ENCODE measurements at places on chromosomes 3 and 15.
A peak's percentile ranks its signal among the peaks of the same experiment; 100 is the strongest.

GRCh38 chr3:171460725-171461524 lies 720 bp upstream of the TNIK start:
- DNase-seq = no peak

GRCh38 chr3:5009506-5010109 lies 30.4 kb downstream of the BHLHE40 start:
- no peak for DNase-seq

DNA sequence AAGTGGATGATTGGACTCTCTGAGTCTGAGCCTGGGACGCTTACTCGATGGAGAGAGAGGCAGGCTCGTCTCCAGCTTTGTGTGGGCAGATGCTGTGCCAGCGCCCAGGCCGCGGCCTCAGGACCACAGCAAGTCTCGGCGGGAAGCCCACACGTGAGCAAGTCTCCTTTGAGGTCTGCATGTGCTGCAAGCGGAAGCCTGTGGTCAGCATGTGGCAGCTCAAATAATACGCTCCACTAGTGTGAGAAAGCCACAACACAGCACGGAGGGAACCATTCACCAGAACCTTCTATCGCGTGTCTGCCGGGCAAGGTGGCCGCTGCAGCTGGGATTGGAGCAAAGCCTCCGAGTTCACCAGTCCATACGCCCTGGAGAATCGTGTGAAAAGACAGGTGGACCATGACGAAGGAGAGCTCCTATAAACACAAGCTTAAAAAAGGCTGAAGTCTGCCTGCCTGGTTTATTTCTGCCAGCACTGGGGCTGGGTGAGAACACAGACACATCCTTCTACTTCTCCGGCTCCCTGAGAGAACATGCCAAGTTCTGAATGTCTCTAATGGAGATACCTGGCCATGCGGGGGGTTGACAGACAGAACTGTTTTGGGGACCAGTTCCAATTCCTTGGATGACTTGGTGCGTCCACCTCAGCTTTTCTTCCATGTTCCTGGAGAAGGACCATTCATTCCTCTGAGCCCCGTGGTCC lies 82.0 kb upstream of the LRIG1 start:
- DNase-seq = peak; percentile 2

GRCh38 chr3:124076235-124076634 lies 84.3 kb upstream of the ROPN1 start:
- no peak for DNase-seq

GRCh38 chr3:158471639-158472294 lies 99.2 kb upstream of the MLF1 start:
- DNase-seq = no peak

DNA sequence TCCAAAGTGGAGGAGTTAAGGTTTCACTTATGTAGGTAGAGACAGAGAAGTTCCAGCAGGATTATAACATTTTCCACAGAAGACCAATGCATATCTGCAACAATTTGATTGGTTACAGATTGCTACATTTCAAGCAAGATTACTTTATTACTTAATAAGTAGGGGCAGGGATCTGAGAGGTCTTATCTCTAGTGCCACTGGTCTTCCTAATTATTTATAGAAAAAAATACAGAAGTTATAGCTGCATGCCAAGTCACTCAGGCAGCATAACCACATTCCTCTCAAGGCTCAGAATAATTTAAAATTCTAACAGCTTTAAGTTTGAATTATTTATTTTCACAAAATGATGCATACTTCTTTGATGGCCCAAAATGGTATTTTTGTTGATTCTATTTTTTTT lies 30.5 kb downstream of the RAD54L2 start:
- no peak for DNase-seq

DNA sequence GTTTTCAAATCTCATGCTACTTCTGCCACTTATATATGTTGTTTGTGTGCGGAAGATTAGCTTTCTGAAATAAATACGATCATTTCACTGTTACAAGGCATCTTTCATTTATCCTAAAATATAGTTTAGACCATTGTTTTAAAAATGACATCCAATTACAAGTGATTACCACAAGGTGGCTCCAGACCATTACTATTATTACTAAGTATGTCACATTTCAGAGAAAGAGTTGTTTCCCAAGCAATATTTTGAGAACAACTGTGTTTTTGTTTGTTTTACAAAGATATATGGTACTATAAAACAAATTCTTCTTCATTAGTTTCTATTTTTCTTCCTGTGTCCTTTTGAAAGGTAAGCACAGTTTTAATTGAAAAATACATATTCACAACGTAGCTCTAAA lies 136.0 kb upstream of the RAP2B start:
- no peak for DNase-seq

- no peak for DNase-seq
Observed at GRCh38 chr15:93252780-93253179, 163.8 kb upstream of the RGMA start.

DNA sequence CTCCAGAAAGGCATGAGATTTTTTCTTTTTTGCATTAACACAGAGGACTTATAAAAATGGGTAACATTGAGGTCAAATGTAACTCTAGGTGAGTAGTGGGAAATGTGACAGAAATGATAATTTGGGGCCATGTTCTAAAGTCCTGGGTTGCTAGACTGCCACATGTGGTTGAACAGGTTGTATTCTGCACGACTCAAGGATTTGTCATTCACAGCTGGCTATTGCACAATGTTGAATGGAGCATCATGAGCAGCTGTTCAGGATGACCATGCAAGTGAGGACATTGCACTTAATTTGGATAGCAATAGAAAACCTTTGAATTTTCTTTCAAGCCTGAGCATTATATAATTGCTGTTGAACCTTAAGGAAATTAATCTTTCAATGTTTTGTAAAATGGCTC lies 396.6 kb downstream of the NAALADL2 start:
- no peak for DNase-seq

DNA sequence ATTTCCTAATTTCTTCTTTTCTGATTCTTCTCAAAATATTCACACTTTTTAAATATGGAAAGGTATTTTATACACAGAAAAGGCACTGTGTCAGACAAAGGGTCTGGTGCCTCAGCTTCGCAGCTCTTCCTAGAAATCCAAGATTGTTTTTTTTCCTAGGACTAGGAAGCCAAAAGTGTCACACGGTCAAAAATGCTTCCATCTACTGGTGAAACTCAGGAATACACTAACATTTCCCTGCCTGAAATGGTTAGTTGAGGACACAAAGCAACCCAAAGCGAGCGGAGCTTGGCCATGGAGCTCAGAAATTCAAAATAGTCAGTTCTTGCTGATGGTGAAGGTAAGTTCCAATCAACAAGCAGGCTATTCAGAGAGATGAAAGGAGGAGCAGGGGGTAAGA lies 426.5 kb upstream of the RASGRP1 start:
- DNase-seq = no peak

DNA sequence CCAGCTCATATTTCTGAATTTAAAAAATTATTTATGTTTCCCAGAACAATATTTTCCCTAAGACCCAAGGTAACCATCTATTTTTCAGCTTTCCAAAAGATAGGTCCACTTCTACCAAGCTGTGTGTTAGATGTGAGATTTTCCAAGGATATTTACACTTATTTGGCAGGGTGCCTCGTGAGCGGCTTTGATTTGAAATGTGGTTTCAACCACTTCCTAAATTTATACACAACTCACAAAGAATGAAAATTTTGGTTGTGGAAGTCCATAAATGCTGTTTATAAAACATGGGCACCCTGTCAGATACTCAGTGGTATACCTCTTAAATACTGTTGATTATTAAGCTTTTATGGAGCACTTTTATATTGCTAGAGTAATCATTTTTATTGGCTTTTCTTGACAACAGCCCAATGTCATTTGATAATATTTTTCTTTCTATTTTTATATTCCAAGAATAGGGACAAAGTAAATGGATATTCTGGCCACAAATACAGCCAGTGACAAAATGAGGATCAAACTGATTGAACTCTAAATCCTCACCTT lies 57.6 kb downstream of the GAP43 start:
- DNase-seq = no peak

DNA sequence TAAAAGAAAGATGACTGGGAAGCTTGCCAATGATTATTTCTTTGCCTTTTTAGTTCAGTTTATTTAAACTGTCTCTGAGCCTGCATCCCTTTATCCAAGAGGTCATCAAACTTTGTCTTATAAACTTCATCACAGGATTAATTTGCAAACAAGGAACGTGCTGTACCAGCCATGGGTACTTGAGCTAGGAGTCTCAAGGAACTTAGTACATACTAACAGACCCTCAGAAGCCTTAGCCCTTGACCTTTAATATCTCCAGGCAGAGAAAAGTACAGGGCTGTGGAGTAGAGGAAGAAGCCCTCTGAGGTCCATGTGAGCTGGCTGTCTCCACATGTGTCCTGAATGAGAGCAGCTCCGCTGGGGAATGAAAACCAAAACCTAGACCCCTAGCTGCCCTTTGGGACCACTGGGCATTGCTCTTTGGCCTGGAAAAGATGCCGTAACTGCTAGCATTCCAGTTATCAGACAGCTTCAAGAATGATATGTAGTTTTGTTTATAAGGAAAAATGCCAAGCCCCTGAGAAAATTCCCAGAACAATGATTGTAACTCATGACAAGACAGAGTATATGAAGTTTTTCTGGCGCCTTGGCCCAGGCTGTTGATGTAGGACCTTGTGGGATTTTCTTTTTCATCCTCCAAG lies 92.1 kb downstream of the ASB7 start:
- no peak for DNase-seq

- DNase-seq = no peak
Observed at GRCh38 chr15:99404454-99404853, 153.2 kb downstream of the LRRC28 start.

DNA sequence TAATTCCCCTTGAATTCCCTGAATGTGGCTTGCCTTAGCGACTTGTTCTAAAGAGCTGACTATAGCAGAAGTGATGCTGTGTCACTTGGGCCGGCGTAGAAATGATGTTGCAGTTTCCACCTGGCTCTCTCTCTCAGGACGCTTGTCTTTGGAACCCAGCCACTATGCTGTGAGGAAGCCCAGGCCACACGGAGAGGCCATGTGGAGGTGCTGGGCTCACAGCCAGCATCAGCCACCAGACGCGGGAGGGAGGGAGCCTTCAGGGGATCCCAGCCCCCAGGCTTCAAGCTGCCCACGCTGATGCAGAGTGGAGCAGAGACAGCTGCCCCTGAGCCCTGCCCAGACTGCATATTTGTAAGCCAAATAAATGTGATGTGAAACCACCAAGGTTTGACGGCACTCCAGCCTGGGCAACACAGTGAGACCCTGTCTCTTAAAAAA lies 18.6 kb downstream of the RNU5B-1 start:
- no peak for DNase-seq

DNA sequence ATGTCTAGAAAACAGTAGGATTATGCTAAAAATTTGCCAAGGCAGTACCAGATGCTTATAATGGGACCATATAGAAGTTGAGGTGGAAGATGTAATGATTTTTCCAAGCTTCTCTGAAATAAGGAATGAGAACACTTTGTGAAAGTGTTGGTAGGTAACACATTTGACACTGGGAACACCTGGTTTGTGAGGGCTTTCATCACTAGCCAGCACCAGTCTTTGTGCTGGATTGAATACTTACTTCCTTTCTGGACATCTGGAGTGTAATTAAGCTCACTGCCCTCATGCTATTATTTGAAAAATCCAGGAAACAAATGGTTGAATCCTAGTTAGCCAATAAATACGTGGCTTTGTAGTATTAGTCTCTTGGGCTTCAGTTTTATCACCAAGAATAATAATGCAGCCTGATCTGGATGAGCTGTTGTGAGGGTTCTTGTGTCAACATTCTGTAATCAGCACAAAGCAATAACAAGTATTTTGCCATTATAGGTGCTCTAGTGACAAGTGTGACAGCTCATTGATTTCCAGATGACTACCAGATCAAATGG lies 12.9 kb downstream of the CCDC80 start:
- no peak for DNase-seq

DNA sequence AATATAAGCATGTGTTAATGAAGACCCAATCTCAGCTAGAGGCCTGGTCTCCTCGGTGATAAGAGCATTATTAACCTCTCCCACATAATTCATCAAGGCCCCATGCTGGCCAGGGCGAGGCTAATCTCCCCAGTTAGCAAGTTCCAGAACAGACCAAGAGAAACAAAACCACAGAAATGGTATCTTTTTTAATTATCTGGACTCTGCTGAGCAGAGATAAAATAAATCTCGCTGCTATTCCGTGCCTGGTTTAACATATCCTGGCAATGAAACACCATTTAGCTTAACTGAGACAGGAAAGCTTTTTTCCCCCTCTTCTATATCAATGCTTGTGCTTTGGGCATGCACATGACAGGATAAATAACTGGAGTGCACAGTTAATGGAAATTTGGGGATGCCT lies 72.5 kb upstream of the ARHGEF3 start:
- DNase-seq = no peak

Data from stimulated activated CD4-positive, alpha-beta T cell treated with anti-CD3 and anti-CD28 coated beads, TNF-alpha, amount 100 ng/mL, for 1 hour (primary cell).